ENCODE measurements at places on chromosomes 6 and 20.

DNA sequence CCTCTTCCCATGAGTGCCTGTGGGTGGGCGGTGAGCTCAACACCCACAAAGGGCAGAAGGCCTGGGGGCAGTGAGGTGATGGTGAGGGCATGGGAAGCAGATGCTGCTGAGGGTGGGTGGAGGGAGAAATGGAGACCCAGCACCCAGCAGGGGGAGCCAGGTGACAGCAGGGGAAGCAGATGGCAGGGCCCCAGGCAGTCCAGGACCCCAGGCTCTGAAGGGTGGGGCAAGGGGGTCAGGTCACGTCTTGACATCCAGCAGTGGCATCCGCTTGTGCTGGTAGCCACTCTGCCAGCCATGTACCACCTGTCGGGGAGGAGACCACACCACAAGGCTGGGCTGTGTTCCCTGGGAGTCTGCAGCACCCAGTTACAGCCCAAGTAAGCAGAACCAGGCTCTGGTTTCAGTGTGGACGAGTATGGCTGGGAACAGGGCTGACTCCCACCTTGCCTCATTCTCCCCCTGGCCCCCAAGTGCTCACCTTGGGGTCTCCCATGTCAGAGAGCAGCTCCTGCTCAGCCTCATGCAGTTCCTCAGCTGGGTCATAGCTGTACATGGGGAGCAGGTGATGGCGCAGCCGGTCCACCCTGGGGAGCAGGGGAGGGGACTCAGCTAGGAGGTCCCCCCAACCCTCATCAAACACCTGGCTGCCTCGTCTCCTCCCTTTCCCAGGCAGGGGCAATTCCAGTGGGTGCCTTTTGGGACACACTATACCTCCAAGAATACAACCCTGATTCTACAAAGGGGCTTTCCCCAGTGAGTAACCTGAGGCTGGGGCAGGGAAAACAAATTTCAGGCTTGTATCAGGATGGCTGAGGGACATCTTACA lies 2.0 kb downstream of the SMIM29 start:
- DNase-seq, result peak; percentile 44

GRCh38 chr6:110564703-110565421 lies 88.4 kb upstream of the SLC22A16 start:
- no peak for DNase-seq

- DNase-seq, result no peak
Observed at GRCh38 chr6:122423734-122424133, 24.3 kb downstream of the HSF2 start.

- DNase-seq, result no peak
Observed at GRCh38 chr6:168870982-168871381, 382.7 kb downstream of the THBS2 start.

- DNase-seq, result no peak
Observed at GRCh38 chr6:150167479-150167873, 24.6 kb downstream of the PPP1R14C start.

DNA sequence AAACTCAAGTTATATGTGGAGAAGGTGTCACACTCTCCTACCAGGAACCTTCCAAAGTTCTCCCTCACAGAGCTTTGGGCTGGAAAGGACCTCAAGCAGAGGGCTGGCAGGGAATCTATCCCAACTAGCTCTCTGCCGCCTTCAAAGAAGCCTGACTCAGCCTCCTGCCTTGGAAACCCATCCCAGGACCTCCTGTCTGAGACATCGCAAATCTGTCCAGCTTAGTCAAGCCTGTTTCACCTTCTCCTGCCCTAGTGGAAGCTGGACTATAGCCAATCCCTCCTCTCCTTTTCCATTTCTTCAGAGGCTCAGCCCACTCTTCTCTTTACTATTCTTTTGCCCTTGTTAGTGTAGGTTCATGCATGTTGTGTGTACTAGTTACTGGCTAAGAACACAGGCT lies 48.2 kb upstream of the FOXP4 start:
- DNase-seq, result no peak

DNA sequence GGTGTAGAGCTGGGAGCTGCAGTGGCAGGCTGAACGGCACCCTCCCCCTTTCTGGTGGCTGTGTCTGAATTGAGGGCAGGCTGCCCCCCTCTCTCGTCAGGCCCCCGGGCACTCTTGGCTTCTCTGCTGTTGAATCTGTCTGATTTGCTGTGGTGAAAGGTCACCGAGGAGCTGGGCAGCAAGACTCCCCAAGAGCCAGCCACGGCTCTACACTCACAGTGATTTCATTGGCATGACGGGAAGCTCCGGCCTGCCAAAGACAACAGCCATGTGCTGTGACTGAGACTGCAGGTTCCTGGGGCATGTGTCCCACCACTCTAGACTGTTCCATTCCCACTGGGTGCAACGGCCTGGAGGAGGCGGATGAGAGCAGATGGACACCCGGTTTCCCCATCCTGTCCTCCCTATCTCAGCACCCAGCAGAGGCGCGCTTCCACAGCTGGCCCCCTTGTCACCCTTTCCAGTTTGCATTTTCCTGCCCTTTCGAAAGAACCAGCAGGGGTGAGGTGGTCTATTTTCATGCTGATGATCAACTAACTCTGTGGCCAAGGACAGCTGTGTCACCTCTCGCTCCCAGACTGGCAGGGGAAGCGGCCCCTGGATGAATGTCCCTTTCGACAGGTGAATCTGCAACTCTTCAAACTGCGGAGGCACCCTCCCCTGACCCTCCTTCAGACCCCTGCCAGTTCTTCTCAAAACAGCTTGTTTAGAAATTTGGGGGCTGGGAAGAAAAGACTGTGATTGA lies 2.2 kb downstream of the APCDD1L start:
- no peak for DNase-seq

DNA sequence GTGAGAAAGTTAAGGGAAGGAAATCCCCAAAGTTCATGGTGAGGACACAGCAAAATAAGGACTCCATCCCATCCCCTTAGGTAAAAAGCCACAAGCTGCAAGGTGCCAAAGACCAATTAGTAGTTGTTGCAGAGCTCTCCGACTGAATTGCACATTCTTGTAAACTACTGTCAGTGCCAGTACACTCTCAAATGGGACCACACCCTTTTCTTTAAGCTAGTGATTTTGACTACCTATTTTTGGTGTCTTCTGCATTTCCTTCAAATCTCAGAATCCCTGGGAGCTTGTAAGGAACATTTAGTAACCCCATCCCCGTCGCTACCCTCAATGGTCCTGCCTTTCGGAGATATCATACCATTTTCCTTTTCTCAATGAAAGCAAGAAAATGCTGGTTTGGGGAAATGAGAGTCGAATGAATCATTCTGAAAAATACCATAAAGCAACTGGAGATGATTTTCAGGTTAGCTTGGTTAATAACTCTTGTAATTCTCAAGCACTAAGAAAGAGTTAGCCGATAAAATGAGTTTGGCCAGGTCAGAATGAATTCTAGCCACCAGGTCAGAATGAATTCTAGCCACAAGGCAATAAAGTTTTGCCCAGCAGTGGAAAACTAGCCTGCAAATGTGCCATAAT lies 5.2 kb upstream of the HMGN3 start:
- DNase-seq, result no peak

- DNase-seq, result no peak
Observed at GRCh38 chr6:2625581-2625980, 125.1 kb downstream of the MYLK4 start.

- no peak for DNase-seq
Observed at GRCh38 chr6:129844118-129844891, 16.8 kb downstream of the TMEM244 start.

DNA sequence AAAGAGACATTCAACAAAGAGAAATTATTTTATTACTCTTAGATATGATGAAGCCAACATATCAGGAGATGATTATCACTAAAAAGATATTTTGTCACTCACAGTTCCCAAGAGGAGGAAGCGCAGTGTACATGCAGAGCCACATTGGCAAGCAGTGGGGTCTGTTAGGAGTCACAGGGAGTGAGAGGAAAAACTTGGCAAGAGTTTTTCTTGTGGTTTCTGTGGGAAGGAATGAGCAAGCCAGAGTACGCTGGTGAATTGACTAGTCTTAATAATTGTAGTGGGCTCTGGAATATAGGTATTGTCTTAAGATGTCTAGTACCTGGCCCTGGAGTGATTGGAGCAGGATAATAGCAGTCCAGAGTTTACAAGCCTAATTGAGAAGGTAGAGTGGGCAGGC lies 1095.2 kb downstream of the GRIK2 start:
- DNase-seq, result peak; percentile 4

DNA sequence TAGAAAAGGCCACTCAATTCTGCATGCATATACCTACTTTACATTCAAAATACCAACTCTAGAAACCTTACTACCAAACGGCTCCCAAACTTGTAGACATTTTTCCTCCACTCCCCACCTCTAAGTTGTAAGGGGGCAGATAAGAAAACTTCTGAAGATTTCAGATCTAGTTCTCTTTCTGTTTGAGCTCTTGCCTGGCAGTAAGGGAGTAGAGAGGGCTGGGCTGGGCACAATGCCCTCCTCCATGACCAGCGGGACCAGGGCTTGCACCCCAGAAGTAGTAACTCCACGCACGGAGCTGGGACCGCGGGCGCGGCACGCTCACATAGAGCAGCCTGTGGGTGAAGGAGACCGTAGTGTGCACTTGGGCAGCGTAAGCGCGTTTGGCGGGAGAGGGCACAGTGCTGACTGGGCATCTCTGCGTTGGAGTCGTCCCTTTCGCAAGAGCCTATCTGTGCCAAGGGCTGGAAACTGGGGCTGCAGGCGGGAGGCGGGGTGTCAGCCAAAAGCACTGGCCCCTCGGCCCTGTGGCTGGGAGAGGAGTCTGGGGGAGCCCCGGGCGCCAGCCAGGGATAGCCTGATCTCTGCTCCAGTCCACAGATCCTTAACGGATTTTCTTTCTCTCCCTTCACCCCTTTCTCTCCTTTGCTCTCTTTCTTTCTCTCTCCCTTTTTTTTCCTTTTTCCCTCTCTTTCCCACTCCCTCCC lies 32.4 kb downstream of the PHACTR1 start:
- DNase-seq, result no peak

DNA sequence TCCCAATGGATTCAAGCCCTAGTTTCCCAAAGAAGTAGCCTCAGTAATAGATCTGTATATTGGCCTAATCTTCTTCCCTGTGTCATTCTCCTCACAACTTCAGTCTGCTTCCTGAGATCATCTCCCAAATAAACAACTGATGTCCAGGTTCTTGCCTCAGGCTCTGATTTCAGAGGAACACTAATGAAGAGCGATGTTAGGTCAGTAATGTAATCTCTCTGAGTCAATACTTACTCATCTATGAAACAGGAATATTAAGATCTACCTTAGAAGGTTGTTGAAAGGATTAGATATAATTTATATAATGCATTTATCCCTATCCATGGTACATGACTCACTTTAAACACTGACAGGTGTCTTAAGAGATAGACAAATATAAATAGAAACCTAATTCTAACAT lies 246.0 kb upstream of the FLRT3 start:
- no peak for DNase-seq

- peak; percentile 54 for DNase-seq
Observed at GRCh38 chr6:82589509-82590206, 226.0 kb downstream of the TPBG start.

- no peak for DNase-seq
Observed at GRCh38 chr6:3294921-3295871, 36.4 kb downstream of the PSMG4 start.

DNA sequence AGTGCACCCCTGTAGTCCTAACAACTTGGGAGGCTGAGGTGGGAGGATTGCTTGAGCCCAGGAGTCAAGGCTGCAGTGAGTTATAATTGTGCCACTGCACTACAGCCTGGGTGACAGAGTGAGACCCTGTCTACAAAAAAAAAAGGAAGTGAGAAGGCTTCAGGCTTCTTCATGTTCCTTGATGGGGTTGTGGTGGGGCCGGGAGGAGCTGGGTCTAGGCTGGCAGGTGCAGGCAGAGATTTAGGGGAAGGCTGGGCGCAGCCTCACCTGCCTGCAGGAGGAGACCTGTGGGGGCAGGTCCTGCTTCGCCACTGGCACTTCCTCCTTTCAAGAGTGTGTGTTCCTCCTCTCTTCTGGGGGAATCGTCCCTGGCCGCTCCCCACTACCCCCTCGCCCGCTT lies 63.9 kb downstream of the CHMP4B start:
- no peak for DNase-seq

GRCh38 chr20:17938871-17939619 lies 29.5 kb downstream of the SNX5 start:
- DNase-seq, result peak; percentile 51

DNA sequence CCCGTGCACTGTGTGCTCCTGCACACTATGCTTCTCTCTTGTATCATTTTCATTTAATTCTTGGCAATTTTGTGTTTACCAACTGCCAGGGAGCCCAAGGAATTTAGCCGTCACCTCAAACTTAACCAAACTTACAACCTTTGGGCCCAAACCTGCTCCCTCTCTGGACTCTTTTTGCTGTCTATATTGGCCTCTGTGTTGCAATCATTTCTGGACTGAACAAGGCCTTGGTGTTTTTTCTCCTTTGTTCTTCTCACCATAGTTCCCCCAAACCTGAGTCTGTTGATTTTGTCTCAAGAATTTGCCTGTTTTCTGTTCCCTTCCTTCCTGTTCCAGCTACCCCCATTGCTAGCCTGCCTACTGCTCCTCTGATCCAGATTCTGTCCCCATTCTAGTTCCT lies 19.2 kb downstream of the DCBLD1 start:
- DNase-seq, result no peak

DNA sequence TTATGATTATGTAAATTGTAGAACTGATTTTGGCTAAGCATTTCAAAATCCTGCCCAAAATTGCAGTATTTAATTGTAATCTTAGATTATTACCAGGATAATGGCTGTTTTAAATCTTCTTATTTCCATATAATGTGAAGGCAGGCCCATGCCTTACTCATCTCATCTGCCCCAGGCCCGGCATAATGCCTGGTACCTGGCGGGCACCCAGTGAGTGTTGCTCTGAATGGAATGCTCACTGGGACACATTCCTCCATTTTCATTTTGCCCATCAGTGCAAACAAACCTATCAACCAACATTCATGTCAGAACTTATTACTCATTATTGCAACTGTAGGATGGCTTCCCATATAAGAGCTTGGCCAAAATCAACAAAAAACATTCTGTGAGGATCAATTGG lies 22.8 kb downstream of the SAMD5 start:
- no peak for DNase-seq

GRCh38 chr20:61936701-61937131 lies 129.0 kb downstream of the TAF4 start:
- no peak for DNase-seq

DNA sequence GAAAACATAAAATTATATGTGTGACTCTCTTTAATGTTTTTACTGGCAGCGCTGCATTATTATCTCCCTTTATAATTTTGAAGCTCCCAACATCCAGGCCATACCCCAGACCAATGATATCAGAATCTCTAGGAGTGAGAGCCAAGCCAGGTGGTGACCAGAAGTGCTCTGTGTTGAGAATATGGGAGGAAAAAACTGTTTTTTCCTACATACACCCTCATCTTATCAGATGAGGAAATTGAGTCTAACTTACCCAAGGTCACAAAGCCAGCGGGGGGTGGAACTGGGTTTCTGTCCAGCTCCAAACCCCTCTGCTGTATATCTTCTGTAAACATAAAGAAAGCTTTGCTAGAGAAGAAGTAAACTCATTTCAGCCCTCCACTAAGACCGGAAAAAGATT lies 42.5 kb downstream of the LY86 start:
- DNase-seq, result no peak

DNA sequence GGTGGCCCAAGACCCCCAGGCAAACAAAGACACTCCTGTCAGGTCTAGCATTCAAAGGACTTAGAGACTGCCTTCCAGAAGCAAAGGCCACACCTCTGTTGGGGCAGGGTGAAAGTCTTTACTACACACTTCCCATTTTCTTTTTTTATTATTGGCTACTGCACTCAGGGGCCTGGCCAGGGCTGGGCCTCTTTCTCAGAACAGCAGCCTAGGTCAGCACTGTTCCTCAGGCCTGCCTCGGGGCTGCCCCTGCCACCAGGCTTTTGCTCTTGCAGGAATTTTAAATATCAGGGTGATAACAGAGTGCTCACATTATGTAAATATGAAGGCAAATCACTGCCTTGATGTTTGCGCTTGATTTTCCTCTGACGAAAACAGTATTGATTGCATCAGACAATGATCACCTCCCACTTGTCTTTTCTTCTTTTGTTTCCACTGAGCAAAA lies 18.5 kb downstream of the GSTA4 start:
- DNase-seq, result no peak

Data from Kasumi-1 (cell line).